Activated T-cell treated with anti-CD3 and anti-CD28 coated beads, Interleukin-2, amount 50 U/mL, for 48 hours (primary cell): ENCODE measurements at places on chromosomes 16 and 17.

DNA sequence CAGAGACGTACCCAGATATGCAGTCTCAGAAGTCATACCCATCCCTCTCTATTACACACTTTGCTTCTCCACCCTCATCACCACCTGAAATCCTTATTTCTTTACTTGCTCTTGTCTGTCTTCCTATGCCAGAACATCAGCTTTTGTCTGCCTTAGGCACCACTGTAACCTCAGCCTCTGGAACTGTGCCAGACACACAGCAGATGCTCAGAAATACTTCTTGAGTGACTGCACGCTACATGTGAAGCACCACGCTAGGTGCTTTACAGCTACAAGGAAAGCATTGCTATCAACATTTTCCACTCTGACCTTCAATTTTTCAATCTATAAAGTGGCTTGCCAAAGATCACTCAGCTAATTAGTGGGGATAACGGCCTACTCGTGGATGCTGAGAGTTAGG is 226.8 kb downstream of the CHD9NB start:
- no peak for DNase-seq

- no peak for DNase-seq
These were observed 56.2 kb downstream of the ADCY9 start for GRCh38 chr16:4060009-4060408.

GRCh38 chr17:47145351-47145750 is 43.7 kb downstream of the CDC27 start:
- no peak for DNase-seq

DNA sequence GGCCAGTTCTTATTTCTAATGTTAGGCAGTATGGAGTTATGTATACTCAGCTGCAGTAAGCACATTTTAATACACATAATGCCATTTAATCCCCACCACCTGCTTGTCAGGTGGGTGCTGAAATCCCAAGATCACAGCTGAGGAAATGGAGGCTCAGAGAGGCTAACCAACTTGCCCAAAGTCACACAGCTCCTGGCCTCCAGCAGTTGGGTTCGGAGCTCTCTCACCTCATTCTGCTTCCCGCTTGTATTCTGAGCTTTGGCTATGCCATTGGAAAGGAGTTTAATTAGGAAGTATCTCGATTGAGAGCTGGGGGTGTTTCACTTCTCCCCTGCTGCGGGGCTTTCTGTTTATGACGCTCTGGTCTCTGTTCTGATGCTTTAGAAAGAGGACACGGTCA is 72.6 kb upstream of the CACNG5 start:
- no peak for DNase-seq

- no peak for DNase-seq
These were observed 164.4 kb upstream of the ZNF267 start for GRCh38 chr16:31709181-31709580.

GRCh38 chr17:41082626-41083025 is 1.3 kb upstream of the KRTAP4-7 start:
- DNase-seq = no peak
